ENCODE measurements at places on chromosomes 2 and 18. TPM values are rescaled to one million over a fixed set of nuclear protein-coding genes. Genes with fewer than 3 reads are reported as not detected.

ASAP2 gene
- 26.9 TPM for total RNA-seq

- peak; percentile 76 for DNase-seq
Observed at GRCh38 chr2:224023188-224023587, 15.9 kb downstream of the SERPINE2 start.

- DNase-seq, result no peak
Observed at GRCh38 chr2:222076973-222077690, 221.7 kb downstream of the PAX3 start.

IHH gene
- not detected for total RNA-seq

SCN7A gene
- total RNA-seq, result 0.90 TPM

DNA sequence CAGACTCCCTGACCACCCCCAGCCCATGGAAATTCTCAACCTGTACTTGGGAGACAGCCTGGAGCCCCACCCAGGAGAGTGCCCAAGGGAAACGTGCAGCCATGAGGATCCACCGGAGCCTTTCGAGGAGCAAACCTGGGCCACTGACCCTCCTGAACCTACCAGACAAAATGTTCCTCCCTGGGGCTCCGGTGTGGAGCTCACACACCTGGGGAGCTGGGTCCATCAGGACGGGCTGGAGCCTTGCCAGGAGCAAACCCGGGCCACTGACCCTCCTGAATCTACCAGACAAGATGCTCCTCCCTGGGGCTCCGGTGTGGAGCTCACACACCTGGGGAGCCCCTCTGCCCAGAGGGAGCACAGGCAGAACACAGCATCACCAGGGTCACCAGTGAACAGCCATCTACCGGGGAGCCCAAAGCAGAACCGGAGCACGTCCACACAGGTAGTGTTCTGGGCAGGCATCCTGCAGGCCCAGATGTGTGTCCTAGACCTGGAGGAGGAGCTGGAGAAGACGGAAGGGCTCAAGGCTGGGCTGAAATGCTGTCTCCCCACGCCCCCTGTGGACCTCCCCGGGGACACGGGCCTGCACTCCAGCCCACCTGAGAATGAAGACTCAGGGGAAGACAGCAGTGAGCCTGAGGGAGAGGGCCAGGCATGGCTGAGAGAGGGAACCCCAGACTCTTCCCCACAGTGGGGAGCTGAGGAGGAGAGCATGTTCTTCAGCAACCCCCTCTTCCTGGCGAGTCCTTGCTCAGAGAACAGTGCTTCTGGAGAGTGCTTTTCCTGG, 8.9 kb downstream of the PSD4 start:
- no peak for DNase-seq

CXCR4 gene
- total RNA-seq, result not detected

Data from IMR-90 (cell line).